NCI-H1105 (cell line): ENCODE measurements at places on chromosomes 5 and 9.

GRCh38 chr5:122312591-122313406, 762 bp downstream of the SNCAIP start:
- no peak for DNase-seq

DNA sequence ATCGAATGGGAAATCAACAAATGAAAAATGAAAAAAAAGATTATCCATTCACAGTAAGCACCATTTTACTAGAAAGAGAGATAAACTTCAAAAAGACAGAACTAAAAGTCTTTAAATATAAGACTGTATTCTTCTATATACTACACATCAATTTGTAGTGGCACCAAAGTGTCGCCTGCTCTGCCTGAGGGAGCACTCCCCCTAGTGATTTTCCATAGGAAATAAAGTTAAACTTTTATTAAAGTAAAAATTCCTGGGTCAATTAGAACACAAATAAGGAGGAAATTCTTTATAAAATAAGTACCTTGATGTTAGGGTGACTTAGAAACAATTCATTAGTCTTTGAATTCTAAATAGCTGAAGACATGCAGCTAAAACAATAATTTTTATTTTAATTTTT, 9.7 kb downstream of the RAD1 start:
- no peak for DNase-seq

DNA sequence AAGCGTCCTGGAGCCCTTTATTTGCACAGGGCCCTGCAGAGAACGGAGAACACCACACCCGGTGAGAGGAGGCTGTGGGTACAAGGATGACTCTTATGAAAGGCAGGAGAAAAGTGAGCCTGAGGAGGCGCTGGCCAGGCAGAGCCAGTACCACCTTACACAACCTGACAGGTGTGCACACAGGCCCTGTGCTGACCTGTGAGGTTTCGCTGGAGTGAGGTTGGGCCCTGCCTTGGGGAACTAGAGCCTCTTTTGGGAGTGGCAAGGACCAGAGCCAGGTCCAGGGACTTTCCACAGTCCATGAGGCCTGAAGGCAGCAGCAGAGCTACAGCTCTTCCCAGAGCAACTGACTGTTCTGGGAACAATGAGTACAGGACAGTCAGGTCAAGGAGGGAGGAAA, 3.1 kb downstream of the SRD5A1 start:
- DNase-seq, result no peak

GRCh38 chr5:107541400-107541799, 129.3 kb downstream of the EFNA5 start:
- DNase-seq, result no peak

- no peak for DNase-seq
Measured at GRCh38 chr5:140630292-140631035, 2.5 kb downstream of the CD14 start.

DNA sequence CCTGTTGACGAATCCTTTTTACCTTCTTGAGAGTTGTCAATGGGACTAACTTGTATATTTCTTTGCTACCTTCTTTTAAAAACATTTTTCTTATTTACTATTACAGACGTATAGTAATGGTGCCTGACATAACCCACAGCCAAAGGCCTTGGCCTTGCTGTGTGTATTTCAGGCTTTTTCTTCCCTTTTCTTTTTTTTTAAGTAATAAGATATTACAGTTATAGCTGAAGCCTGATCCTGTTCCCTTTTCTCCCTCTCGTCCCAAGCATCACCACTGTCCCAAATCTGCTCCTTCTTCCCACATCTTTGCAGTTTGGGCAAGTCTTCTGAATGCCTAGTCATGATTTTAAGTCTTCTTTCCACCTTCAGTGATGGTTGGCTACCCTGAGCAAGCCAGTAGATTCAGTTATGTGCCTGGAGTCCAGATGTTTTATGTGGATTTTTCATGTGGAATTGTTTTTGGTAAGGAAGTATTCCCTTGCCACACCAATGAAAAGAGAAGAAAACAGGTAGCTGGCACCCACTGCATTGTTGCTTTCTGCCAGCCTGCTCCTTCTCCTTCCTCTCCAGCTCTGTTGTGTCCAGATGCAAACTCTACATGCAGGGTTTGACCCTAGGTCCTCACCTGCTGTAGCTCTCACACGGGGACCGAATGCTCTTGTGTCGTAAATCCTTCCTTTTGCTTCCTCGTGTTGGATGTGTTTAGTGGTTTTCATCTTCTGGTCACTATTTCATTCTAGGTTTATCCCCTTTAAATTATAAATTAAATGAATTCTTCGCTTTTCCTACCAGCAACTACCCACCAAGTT, 26.5 kb downstream of the ABL1 start:
- DNase-seq, result no peak

DNA sequence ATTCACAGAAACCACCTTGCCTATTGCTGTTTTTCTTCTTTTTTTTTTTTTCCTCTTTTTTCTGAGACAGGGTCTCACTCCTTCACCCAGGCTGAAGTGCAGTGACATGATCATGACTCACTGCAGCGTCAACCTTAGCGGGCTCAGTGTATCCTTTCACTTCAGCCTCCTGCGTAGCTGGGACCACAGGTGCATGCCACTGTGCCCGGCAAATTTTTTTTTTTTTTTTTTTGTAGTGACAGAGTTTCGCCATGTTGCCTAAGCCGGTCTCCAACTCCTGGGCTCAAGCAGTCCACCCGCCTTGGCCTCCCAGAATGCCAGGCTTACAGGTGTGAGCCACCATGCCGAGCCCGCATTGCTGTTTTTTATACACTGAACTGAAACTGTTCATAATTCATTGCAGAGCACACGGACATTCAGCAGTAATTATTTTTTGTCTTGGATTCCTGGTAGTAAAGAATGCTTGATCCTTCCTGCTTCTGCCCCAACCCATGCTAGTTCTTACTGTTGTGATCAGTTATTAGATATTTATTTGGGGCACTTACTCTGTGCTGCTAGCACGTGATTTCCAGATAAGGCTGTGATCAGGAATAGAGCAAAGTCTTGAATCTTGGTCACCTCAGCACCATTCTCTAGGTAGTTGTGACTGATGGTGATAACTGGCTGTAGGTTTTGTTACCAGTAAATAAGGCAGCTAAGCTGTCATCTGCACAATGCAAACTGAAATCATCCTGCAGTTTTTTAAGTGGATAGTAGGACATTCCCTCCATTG, 14.0 kb downstream of the MAP3K1 start:
- no peak for DNase-seq

- no peak for DNase-seq
Measured at GRCh38 chr5:174145821-174146220, 100.3 kb downstream of the NSG2 start.

DNA sequence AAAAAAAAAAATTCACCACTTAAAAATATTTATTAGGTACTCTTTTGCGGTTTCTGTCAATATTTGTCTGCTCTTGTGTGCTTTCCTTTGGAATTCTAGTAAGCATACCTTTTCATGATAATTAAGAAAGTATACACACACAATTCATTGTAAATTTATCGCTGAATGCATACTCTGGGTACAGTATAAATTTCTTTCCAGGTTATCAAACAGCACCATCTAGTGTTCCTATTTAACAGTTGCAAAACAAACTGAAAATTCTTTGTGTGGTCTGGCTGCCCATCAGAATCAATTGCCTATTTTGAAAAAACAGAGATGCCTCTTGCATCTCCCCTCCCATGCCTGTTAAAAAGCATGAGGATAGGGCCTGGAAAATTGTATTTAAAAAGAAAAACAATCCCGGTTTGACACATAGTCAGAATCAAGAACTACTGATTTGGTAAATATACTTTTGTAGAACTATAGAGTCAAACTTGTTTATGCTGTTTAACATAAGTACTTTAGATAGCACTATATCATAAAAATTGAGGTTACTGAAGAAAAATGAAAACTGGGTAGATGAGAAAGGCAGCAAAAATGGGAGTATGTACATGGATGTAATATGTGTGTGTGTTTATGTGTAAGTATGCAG, 16.2 kb downstream of the PGGT1B start:
- DNase-seq, result peak; percentile 14

DNA sequence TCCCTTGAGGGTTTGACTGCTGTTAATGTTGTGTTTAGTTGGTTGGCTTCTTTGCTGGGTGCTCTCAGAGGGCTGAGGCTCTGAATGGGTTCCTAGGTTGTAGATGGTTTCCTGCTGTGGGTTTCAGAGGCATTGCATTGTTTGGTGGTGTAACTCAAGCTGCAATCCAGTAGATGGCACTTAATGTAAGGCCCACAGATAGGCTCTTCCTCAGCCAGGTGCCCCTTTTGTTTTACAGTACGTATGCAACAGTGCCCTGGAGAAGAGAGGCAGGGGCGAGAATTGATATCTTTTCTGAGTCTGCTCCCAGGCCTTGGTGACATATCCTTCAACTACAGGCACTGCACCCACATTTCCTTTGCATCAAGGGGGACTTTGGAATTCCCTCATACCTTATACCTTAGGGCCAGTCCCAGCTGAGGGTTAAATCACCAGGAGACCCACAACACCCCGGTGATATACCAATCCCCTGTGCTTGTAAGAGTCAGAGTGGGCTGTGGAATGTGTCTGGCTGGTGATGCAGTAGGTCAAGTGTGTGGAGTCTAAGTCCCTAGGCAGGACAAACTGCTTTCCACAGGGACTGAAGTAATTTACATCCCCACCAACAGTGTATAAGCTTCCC, 7.0 kb upstream of the UGT3A2 start:
- DNase-seq, result no peak

GRCh38 chr5:73789851-73790281, 163.9 kb downstream of the ARHGEF28 start:
- no peak for DNase-seq

DNA sequence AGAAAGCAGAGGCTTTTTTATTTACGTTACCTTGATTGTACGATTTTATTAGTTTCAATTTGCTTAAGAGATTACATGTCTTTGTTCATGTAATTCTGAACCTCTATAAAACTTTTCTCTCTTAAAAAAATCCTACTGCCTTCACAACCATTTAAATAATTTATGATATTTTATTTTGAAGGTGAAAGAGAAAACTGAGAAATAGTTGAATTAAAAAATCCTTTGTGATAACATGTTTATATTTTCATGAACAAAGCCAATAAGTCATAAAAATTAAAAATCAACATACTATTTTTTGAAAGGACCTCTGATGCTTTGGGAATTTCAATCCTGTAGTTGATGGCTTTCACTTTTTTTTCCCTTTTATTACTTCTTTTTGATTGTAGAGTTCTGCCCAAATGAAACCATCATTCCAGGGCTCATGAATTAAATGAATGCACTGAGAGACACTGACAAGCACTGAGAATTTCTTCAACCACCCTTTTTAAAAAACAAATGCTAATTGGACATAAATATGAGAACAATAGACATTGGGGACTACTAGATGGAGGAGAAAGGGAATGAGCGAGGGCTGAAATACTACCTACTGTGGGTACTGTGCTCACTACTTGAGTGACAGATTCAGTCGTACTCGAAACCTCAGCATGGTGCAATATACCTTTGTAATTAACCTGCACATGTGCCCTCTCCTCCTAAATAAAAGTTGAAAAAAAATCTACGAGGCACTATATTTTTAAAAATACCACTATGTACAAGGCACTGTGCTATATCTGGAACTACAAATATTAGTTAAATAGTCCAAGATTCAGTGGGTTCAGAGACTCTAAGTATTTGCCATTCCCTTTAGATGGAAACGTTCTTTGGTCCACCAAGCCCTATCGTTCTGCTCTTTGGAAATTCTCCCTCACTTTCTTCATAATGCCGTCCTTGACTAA, 5.9 kb downstream of the CDKN2A start:
- DNase-seq, result no peak

- DNase-seq, result no peak
Measured at GRCh38 chr9:127278372-127278771, 13.8 kb downstream of the GARNL3 start.

DNA sequence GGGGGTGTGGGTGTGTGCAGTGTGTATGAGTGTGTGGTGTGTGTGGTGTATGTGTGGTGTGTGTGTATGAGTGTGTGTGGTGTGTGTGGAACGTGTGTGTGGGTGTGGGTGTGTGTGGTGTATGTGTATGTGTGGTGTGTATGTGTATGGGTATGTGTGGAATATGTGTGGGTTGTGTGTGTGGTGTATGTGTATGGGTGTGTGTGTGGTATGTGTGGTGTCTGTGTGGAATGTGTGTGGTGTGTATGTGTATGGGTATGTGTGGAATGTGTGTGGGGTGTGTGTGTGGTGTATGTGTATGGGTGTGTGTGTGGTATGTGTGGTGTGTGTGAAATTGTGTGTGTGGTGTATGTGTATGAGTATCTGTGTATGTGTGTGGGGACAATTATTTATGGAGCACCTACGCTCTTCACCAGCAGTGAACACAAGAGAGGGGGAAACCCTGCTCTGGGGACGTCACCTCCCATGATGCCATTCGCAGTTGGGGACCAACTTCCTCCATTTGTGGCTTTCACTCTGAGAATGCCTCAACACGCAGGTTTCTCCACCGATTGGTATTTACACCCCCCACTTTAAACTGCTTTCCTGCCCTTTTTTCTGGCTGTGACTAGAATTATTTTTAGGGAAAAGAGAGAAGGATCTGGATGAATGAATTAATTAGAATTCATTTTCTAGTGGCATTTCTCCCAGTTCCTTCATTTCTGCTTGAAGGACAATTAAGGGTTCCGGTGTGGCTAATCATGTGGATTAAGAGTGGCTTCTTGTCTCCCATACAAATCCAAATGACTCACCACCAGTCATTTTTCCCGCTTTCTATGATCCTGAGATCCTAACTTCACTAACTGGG, 238.1 kb downstream of the ROR2 start:
- no peak for DNase-seq

GRCh38 chr5:103927739-103928138, 365.1 kb upstream of the NUDT12 start:
- DNase-seq, result no peak

GRCh38 chr5:169148138-169148740, 152.7 kb downstream of the SLIT3 start:
- no peak for DNase-seq

DNA sequence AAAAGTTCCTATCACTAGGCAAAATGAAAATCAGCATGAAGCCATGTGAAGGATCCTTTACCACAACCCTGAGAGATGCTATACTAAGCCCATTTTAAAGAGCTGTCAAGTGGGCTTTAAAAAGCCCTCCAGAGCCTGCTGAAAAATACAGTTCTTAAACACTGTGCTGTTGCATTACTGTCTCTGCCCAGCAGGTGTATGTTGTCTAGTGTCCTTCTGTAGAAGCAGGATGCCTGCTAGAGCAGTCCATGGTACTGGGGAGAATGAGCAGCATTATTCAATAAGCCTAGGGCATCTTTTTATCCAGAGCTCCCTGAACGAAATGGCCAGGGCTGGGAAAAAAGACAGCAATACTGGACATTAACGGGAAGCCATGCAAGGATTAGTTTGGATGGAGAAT, 126.2 kb upstream of the PLCXD3 start:
- DNase-seq, result no peak
